ENCODE measurements at places on chromosomes 13 and 19.

- H3K4me3 ChIP-seq: no peak overlapping the region
- no peak overlapping the region for H3K27ac ChIP-seq
- DNase-seq: no peak
- H3K27me3 ChIP-seq: no peaks in the 10 kb centered on the region
Observed at GRCh38 chr19:9413240-9413954, 22.0 kb downstream of the ZNF266 start.

GRCh38 chr13:99119656-99120055, 81.0 kb upstream of the UBAC2 start:
- peaks cover 39% of the 10 kb centered on the region for H3K4me1 ChIP-seq
- H3K36me3 ChIP-seq: peaks cover 3% of the 10 kb centered on the region
- H3K4me3 ChIP-seq: no peak overlapping the region
- peak; percentile 60 for DNase-seq
- no peaks in the 10 kb centered on the region for H3K27me3 ChIP-seq
- no peak overlapping the region for H3K27ac ChIP-seq

- no peak overlapping the region for H3K4me3 ChIP-seq
- H3K27me3 ChIP-seq: no peaks in the 10 kb centered on the region
- no peaks in the 10 kb centered on the region for H3K4me1 ChIP-seq
Observed at GRCh38 chr13:99809926-99810325, 161.6 kb downstream of the ZIC5 start.

- H3K4me1 ChIP-seq: no peaks in the 10 kb centered on the region
- DNase-seq: no peak
- no peak overlapping the region for H3K4me3 ChIP-seq
- H3K27me3 ChIP-seq: peaks cover 6% of the 10 kb centered on the region
- H3K36me3 ChIP-seq: no peaks in the 10 kb centered on the region
- H3K27ac ChIP-seq: no peak overlapping the region
Observed at GRCh38 chr13:94122300-94122915, 357.1 kb downstream of the DCT start.

DNA sequence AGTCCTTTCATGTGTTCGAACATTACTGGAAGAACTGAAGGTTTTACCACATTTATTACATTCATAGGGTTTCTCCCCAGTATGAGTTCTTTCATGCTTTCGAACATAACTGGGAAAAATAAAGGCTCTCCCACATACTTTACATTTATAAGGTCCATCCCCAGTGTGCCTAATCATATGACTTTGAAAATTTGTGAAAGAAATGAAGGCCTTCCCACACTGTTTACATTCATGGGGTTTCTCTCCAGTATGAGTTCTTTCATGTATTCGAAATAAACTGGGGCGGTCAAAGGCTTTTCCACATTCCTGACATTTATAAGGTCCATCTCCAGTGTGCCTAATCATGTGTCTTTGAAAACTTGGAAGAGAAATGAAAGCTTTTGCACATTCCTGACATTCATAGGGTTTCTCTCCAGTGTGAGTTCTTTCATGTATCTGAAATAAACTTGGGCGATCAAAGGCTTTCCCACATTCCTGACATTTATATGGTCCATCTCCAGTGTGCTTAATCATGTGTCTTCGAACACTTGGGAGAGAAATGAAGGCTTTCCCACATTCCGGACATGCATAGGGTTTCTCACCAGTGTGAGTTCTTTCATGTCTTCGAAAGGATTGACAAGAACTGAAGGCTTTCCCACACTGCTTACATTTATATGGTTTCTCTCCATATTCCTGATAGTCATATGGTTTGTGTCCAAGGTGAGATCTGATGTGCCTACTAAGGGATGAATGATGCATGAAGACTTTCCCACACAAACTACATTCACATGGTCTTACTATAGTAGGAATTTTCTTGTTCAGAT, 24.0 kb downstream of the ZNF564 start:
- H3K36me3 ChIP-seq: peaks cover 86% of the 10 kb centered on the region
- H3K4me3 ChIP-seq: no peak overlapping the region
- H3K27me3 ChIP-seq: no peaks in the 10 kb centered on the region
- no peaks in the 10 kb centered on the region for H3K4me1 ChIP-seq
- H3K27ac ChIP-seq: no peak overlapping the region
- peak; percentile 34 for DNase-seq

GRCh38 chr19:1577929-1578618, 9.9 kb upstream of the MEX3D start:
- H3K4me1 ChIP-seq: no peaks in the 10 kb centered on the region
- no peak for DNase-seq
- H3K27ac ChIP-seq: no peak overlapping the region
- peaks cover 19% of the 10 kb centered on the region for H3K36me3 ChIP-seq
- H3K27me3 ChIP-seq: no peaks in the 10 kb centered on the region

- H3K36me3 ChIP-seq: no peaks in the 10 kb centered on the region
- peak within 1 kb of the TSS; percentile 74 for H3K4me3 ChIP-seq
- peaks cover 40% of the 10 kb centered on the region for H3K27me3 ChIP-seq
- H3K27ac ChIP-seq: no peak within 1 kb of the TSS
- no peaks in the 10 kb centered on the region for H3K4me1 ChIP-seq
Observed at GRCh38 chr19:33796164-33796875, at the start of gene KCTD15. Gene KCTD15, plus strand, starts transcription at chr19:33796870. Its CDS starts 3,585 bp downstream, at chr19:33800455.

- no peak overlapping the region for H3K27ac ChIP-seq
- no peaks in the 10 kb centered on the region for H3K36me3 ChIP-seq
- H3K27me3 ChIP-seq: peaks cover 16% of the 10 kb centered on the region
- no peak overlapping the region for H3K4me3 ChIP-seq
- DNase-seq: no peak
Observed at GRCh38 chr19:677201-677600, 1.0 kb downstream of the FSTL3 start.

- no peaks in the 10 kb centered on the region for H3K36me3 ChIP-seq
- no peaks in the 10 kb centered on the region for H3K4me1 ChIP-seq
- no peak overlapping the region for H3K4me3 ChIP-seq
- no peaks in the 10 kb centered on the region for H3K27me3 ChIP-seq
- no peak overlapping the region for H3K27ac ChIP-seq
Observed at GRCh38 chr13:71499235-71499634, 367.8 kb downstream of the DACH1 start.

GRCh38 chr13:54415753-54416366, 1387.2 kb downstream of the OLFM4 start:
- no peak overlapping the region for H3K27ac ChIP-seq
- DNase-seq: no peak
- H3K27me3 ChIP-seq: no peaks in the 10 kb centered on the region
- H3K4me1 ChIP-seq: no peaks in the 10 kb centered on the region

DNA sequence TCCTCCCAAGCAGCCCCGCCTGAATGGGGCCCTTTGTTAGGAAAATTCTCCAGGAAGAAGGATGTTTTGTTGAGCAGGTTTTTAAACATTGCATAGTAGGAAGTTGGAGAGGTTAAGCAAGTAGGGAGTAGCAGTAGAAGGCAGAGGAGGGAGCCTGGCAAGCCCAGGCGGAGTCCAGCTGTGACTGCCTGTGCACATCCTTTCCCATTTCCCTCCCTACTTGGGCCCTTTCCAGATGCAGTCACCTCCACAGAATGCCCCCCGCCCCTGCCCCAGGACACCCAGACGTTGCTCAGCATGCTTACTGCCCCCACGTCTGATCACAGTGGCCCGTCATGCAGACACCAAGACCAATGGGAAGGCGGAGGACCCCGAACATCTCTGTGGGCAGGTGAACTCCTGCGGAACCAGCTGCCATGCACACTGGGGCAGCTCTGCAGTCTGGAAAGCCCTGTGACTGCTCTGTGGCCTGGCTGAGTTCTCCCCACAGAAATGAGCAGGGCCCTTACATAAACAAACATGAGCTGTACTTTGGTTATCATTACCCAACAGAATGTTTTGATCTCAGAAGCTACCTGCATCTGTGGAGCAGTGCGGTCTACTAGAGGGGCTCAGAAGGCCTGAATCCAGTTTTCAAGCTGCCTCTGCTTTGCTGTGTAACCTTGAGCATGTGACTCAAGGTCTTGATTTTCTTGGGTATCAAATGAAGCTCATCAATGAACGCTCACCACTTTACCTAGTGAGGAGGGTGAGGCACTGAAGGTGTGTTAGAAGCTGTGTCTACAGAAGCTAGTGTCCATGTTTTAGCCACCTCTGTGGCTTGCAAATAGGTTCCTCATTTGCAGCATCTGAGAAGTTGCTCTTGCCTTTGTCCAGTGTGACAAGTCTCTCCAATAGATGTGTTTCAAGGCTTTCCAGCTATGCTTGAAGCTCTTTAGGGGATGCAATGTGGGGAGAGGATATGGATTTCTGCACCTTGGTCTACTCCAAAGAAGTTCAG, 84.2 kb downstream of the TNFRSF19 start:
- no peaks in the 10 kb centered on the region for H3K4me1 ChIP-seq
- no peak for DNase-seq
- no peak overlapping the region for H3K27ac ChIP-seq
- no peak overlapping the region for H3K4me3 ChIP-seq
- peaks cover 14% of the 10 kb centered on the region for H3K27me3 ChIP-seq

- no peaks in the 10 kb centered on the region for H3K36me3 ChIP-seq
- no peaks in the 10 kb centered on the region for H3K27me3 ChIP-seq
- no peak overlapping the region for H3K4me3 ChIP-seq
Observed at GRCh38 chr19:15287496-15287895, 44.8 kb downstream of the BRD4 start.

DNA sequence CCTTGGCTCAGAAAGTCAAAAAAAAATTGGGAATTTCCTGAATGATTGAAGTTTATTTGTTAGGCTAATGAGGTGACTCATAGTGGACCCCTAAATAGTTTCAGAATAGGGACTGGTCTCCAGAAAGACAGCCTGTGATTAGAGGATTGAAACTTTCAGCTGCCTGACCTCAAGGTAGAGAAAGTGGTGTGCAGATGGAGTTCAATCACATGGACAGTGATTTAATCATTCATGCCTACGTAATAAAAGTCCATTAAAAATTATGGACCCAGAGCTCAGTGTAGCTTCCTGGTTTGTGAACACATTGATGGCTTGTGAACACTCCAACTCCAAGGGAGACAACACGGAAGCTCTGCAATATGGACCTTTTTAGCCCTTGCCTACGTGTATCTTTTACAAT, 533.2 kb upstream of the PCDH9 start:
- H3K27me3 ChIP-seq: no peaks in the 10 kb centered on the region
- H3K4me1 ChIP-seq: no peaks in the 10 kb centered on the region
- no peak overlapping the region for H3K4me3 ChIP-seq

- peak overlapping the region; percentile 96 for H3K27ac ChIP-seq
- H3K36me3 ChIP-seq: no peaks in the 10 kb centered on the region
- H3K27me3 ChIP-seq: no peaks in the 10 kb centered on the region
- peak; percentile 96 for DNase-seq
- H3K4me1 ChIP-seq: peaks cover 9% of the 10 kb centered on the region
- H3K4me3 ChIP-seq: peak overlapping the region; percentile 99
Observed at GRCh38 chr19:5827891-5828660, 11.4 kb downstream of the FUT6 start.

DNA sequence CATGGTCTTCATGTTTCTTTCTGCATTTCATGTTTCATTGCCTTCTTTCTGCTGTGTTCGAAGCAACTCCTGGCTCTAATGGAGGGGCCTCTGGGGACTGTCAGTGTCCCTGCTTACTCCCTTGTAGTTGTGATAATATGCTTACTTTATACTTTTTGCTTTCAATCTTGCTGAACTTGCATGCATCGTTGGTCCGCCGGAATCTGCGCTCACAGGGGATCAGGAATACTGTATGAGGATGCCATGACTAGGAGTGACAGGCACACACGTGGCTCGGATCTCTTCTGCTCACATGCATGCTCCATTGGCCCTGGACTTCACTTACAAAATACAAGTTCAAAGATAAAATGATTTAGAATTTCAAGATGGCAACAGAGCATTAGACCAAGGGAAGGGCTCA, 108.8 kb downstream of the SIPA1L3 start:
- no peak overlapping the region for H3K4me3 ChIP-seq
- no peaks in the 10 kb centered on the region for H3K36me3 ChIP-seq
- DNase-seq: no peak

DNA sequence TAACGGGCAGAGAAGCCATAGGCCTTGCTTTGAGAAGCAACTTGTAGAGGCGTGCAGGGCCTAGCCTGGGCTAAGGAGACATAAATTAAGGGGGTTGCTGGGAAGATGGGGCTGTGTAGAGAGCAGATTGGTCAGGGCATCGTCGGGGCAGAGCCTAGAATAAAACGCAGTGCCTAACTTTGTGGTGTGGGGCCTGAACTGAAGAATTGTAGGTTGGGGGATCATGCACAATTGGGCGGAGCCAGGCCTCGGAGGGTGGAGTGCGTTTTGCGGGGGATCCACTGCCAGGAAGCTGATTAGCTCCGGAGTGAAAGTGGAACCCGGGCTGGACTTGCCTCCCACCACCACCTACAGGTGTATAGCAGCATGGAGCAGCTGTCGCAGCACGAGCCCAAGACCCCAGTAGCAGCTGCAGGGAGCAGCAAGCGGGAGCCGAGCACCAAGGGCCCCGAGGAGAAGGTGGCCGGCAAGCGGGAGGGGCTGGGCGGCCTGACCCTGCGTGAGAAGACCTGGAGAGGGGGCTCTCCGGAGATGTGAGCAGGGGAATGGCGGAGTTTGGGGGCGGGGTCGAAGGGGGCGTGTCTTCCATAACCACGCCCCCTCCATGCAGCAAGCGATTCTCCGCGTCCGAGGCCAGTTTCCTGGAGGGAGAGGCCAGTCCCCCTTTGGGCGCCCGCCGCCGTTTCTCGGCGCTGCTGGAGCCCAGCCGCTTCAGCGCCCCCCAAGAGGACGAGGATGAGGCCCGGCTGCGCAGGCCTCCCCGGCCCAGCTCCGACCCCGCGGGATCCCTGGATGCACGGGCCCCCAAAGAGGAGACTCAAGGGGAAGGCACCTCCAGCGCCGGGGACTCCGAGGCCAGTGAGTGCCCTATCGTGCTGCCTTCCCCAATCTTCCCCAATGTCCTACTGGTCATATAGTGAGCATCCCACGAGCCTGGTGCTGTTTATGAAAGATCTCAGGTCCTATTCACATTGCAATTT, 13.8 kb downstream of the DNASE2 start:
- H3K27me3 ChIP-seq: peaks cover 2% of the 10 kb centered on the region
- H3K4me3 ChIP-seq: peak overlapping the region; percentile 54
- no peak overlapping the region for H3K27ac ChIP-seq

DNA sequence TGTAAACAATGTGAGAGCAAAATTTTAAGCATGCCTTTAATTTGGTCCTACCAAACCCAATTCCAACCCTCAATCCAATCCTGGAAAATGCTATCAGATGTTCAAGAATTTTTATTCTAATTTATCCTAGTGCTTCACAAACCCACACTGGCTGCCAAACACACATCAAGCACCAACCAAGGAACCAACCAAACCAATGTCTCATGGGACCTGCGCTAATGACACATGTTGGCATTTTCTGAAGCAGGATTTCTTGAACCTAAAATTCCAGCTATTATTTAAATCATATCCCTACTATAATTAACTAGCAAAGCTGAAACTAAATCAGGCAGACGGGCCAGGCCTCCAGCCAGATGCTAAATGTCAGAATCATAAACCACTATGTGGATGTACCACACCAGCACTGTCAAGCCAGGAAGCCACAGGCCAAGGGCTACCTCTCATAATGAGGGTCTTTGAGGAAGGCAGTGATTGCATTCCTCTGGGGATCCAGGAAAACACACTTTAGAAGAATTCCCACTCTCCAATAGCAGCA, 5.8 kb downstream of the LATS2 start:
- H3K27me3 ChIP-seq: peaks cover 8% of the 10 kb centered on the region
- no peak overlapping the region for H3K27ac ChIP-seq
- H3K4me3 ChIP-seq: no peak overlapping the region
- no peaks in the 10 kb centered on the region for H3K36me3 ChIP-seq

GRCh38 chr19:53647792-53648191, 16.0 kb downstream of the DPRX start:
- no peak overlapping the region for H3K27ac ChIP-seq
- DNase-seq: no peak
- no peak overlapping the region for H3K4me3 ChIP-seq
